Stimulated activated CD4-positive, alpha-beta T cell treated with anti-CD3 and anti-CD28 coated beads, Interleukin-1b, Interleukin-23, amount 100 ng/mL, for 1 hour (primary cell): ENCODE measurements at places on chromosomes 6 and 20.

GRCh38 chr6:69792292-69792691 lies 4.5 kb downstream of the LMBRD1 start:
- no peak for DNase-seq

DNA sequence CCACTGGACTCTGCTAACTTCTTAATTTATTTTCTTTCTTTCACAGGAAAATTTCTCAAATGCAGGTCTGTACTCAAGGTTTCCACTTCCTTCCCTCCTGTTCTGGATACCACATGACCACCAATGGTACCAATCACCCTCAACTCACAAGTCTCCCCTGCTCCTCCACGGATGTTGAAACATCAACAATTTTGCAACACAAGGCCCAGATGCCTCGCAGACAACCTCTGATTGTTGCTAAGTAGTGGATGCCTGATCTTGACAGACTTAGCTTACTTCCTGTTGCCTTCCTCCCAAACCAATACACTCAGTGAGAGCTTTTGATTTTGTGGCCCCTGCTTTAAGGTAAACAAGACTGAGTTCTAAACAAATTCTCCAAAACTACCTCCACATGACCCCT lies 146.6 kb downstream of the FRK start:
- no peak for DNase-seq

DNA sequence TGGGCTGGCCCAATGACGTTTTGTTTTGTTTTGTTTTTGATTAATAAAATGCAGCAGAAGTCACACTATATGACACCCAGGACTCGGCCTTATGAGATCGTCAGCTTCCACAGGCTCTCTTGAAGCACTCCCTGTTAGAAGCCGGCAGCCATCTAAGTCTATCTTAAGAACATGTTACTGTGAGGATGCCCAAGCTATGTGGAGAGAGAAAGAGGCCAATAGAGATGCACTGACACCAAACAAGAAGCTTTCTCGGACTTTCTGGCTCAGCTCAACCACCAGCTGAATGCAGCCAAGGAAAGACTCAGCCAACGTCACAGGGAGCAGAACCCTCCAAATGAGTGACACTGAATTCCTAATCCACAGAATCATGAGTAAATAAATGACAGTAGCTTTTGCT lies 14.0 kb downstream of the SGK1 start:
- DNase-seq: no peak

- no peak for DNase-seq
These were observed 34.3 kb upstream of the POU5F1 start for GRCh38 chr6:31204751-31205145.

DNA sequence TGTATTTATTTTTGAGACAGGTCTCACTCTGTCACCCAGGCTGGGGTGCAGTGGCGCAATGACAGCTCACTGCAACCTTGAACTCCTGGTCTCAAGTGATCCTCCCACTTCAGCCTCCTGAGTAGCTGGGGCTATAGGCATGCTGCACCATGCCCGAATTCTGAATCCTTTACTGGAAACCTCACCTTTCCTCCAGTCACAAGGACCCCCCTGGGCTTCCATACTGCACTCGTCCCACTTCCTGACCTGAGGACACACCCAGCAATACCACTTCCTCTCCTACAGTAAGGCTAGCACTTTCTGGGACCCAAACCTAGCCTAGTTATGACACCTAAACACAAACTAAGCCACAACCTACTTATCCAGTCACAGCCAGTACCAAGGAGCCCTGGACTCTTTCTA lies 68.2 kb downstream of the FAM217A start:
- DNase-seq: no peak

DNA sequence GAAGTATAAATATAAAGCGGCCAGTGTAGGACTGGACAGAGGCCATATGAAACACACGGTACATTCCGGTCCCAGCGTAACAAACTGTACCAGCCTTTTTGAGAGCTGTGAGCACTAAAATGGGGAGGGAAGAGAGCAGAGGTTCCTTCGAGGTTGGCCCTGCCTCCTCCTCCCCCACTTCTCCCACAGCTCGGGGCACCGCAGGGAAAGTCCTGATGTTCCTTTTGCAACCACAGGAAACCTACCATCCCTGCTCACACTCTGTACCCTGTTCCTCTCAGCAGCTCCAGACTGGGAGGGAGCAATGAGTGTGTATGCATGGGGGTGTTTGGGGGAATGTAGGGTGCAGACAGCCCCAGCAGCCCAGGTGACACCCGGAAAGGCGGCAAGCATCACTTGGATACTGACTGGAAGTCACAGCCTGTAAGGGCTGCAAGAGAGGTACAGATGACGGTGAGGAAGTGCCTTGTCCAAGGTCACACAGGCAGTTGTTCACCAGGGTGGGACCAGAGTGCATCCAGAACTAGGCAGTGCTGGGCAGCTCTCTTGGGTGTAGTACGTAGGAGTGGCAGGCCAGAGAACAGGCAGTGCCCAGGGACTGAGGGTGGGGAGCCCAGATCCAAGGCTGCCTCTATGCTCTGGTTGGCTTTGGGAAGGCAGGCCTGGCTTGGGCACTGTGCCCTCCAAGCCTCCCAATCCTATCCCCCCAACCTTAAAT lies 11.0 kb upstream of the ARMC12 start:
- no peak for DNase-seq

DNA sequence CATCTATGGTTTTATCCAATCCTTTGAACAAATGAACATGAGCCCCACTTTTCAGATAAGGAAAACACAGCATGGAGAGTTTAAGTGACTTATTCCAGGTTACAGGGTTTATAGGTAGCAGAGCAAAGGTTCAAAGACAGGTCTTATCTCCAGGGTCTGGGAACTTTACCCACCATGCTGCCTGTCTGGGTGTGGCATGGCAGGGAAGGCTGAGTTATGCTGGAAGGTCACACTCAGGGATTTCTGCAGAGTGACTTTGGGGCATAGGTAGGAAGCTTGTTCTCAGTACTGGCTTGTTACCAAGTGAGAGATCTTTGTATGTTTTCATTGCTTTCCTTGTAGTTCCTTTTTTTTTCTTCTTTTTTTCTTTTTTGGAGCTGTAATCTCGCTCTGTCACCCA lies 1.8 kb downstream of the ZNF831 start:
- DNase-seq: no peak

GRCh38 chr6:148874698-148875293 lies 128.0 kb downstream of the UST start:
- no peak for DNase-seq

DNA sequence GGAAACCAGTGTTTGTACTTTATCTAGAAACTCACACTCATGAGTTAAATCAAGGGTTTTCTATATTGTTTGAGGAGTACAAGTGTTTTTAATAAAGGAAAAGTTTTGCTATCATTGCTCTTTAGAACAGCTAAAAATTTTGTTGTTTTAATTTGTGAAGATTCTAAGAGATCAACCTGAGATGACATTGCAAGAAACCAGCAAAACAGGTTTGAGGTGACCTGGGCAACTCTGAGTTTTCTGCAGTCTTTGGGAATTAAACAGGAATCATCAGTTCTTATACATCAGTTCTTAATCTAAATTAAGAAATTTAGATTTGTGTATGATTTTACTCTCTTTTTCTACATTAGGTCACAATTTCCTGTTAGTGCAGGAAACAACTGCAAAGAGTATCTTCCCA lies 114.5 kb downstream of the JAG1 start:
- DNase-seq: no peak

DNA sequence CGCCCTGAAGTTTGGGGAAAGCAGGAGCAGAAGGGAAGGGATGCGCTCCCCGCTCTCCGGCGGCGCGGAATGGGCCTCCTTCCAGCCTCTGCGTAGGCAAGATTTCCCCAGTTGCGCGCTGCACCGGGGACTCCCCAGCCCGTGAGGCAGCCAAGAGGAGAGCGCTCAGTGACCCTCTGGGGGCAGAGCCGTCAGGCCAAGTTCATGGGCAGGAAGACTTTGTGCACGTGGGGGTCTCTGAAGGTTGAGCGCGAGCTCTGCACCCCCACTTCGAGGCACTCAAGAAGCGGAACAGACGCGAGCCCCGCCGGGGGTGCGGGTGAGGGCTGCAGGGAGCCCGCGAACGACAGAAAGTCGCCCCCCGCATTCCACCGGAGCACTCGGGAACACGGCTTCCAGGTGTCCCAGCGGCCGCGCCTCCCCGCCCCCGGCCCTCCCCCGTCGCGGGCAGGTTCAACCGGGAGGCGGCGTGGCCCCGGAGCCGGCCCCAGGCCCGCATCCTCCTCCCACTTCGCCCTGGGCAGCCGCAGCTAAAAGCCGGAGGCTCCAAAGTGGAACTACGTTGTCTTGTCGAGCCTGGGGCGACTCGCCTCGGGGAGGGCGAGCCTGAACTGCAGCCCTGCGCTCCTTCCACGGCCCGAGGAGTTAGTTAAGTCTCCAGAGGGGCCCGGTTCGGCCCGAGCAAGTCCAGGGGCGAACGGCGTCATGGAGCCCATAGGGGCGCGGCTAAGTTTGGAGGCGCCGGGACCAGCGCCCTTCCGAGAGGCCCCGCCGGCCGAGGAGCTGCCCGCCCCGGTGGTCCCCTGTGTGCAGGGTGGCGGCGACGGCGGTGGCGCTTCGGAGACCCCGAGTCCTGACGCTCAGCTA lies at the start of gene PPP1R3G:
PPP1R3G (plus strand) TSS at position 561 of the 867 bp plus-strand sequence; CDS start at position 706, 145 bp downstream.
- no peak for DNase-seq

DNA sequence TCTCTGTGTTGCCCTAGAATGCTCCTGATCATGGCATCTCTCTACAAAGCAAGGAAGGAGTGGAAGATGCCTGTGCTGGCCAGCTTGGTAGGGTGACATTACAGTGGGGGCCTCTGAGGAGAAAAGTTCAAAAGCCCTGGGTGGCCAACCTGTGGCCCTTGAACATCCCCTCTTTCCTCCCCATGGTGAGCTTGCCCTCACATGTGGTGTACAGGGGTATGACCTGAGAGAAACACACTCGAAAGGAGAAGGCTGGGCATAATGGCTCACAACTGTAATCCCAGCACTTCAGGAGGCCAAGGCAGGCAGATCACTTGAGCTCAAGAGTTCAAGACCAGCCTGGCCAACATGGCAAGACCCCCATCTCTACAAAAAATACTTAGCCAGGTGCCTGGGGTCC lies 36.6 kb upstream of the SCAF8 start:
- no peak for DNase-seq

DNA sequence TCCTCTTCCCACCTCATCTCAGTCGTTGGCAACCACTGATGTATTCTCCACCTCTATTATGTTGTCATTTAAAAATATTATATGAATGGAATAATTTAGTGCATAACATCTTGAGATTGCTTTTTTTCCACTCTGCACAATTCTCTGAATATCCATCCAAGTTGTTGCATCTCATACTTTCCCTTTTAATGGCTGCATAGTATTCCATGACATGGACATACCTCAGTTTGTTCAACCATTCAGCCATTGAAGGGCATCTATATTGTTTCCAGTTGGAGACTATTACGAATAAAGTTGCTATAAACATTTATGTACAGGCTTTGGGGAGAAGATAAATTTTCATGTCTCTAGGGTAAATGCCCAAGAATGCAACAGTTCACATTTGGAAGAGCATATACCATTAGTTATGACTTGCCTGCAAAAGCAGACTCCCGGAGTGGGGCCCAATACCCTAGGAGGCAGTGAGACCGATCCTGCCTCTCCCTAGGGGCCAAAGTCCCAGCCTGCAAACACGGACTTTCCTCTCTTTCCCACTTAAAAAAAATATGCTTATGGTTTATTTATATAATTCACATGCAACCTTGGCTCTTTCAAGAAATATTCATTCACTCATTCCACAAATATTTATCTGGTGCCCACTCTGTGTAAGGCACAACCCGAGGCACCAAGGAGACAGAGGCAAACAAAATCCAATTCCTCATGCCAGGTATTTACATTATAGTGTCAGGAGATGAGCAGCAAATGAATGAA lies 227.0 kb upstream of the PMEPA1 start:
- no peak for DNase-seq

GRCh38 chr20:19321176-19321575 lies 108.7 kb downstream of the SLC24A3 start:
- DNase-seq: no peak

GRCh38 chr6:85360794-85361642 lies 88.9 kb upstream of the NT5E start:
- DNase-seq: no peak

- no peak for DNase-seq
These were observed 552.3 kb downstream of the KIF16B start for GRCh38 chr20:16020971-16021370.

DNA sequence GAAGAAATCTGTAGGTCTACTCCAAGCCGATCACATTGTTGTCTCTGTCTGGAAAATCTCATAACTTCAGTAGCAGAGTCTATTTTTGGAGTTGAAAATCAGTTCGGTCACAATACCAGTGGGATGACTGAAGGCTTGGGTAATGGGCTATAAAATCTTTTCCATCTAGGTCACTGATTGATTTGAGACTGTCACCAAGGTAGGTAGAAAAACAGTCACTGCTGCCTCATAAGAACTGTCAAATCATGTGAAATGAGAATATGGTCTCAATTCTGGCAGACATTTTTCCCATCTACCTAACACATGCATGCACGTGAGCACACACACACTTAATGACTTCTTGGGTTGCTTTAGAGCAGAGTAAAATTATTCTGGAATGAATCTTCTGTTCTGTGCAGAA lies 1162.8 kb upstream of the CITED2 start:
- DNase-seq: no peak

DNA sequence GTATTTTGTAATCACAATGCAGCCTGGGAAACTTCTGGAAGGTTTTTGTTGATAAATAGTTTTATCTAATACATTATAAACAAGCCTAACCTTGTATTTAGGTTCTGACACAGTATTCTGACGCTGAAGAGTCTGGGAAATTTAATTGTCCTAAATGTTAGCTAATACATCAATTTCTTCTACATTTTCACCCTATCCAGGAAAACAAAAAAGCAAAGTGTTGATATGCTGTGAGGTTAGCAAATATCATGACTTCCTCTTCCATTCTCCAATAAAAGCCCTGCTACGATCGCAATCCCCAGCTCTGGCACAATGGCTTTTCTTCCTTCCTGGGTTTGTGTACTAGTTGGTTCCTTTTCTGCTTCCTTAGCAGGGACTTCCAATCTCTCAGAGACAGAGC lies at the start of gene C6orf58:
C6orf58 (plus strand) TSS at position 301 of the 400 bp plus-strand sequence; CDS start at position 313, 12 bp downstream.
- no peak for DNase-seq

- DNase-seq: no peak
These were observed 109.1 kb downstream of the DACT2 start for GRCh38 chr6:168210239-168211105.

DNA sequence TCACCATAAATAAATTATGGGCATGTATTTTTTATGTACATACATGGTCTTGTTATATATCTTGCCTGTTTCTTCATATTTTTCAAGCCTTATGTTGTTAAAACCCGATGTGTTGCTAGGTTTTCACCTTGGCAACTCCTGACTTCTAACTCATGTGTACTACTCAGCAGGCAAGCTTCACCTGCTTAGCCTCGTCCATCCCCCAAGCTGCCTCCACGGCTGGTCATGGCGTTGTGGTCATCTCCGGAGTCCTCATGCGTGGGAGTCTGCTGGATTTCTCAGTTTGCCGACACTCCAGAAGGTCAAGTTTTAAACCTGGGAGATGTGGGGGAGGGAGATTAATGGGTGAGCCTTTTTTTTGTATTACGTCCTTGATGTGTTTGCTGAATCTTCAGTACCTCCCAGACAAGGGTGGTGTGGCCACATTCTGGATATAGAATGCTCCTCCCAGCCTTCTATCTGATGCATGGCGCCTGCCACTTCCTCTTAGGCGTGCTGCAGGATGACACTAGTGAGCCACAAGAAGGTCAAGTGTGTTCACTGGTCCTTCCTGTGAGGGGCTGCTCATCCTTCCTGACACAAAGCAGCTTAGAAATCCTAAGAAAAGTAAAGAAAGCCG lies 26.6 kb upstream of the EDN3 start:
- no peak for DNase-seq
